ENCODE measurements at places on chromosomes 16 and 17.

DNA sequence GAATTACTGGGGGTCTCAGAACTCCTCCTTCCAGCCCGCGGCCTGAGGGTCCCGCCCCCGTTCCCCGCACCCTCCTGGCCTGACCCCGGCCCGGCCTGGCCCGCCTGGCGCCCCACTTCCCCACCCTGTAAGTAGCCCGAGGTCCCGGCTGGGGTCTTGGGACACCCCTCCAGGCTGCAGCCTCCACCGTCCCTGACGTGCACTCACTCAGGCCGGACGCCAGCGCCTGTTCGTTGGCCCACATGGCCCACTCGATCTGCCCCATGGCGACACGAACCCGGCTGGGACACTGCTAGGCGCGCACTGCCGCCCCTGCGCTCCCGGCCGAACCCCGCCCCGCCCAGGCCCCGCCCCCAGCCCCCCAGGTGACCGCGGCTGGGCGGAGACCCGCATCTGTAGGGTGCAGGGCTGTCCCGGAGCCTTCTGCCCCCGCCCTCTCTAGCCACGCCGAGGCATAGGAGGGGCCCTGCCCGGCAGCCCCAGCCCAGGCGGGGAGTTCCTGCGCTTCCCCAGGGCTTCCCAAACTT, at the start of gene CYBA:
TSS of gene CYBA (minus strand) at position 305 of the 527 bp plus-strand sequence. CDS start at position 265, 40 bp downstream.
- peak; percentile 60 for DNase-seq

GRCh38 chr17:18947866-18948265, 4.1 kb upstream of the SLC5A10 start:
- no peak for DNase-seq

- DNase-seq, result no peak
Observed at GRCh38 chr16:26344240-26344776, 652.5 kb downstream of the HS3ST4 start.

- DNase-seq, result no peak
Observed at GRCh38 chr17:83179374-83179773, 100.0 kb downstream of the METRNL start.

- DNase-seq, result no peak
Observed at GRCh38 chr17:66676421-66676820, 158.5 kb upstream of the CACNG5 start.

GRCh38 chr17:69524854-69525253, 110.4 kb downstream of the MAP2K6 start:
- no peak for DNase-seq

- DNase-seq, result no peak
Observed at GRCh38 chr16:52437277-52437670, 109.7 kb downstream of the TOX3 start.

DNA sequence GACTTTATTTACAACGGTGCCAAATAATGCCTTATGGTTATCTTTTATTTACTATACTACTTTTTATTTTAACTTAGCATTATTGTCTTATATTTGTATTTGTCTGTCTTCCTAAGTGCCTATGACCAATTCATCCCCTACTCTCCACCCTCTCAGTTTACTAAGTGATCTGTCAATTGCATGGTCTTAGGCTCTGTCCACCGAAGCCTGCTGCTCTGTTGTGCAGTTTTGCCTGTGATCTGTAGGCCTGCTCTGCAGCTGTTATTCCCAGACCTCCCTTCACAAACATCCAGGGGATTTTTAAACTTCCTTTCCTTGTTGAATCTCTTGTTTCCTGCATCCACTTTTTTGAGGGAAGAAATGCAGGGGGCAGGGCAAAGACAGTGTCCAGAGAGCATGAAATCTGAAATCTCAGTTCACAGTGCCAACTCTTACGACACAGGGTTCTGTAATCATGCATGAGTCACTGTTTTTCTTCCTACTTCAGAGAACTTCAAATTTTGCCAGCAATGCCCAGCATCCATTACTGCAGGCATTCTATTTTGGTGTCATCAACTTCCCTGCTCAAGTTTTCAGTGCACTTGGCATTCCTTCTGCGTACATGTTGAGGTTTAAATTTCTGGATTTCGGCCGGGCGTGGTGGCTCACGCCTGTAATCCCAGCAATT, 11.4 kb downstream of the SLFN5 start:
- no peak for DNase-seq

GRCh38 chr17:75588596-75589011, 1.0 kb downstream of the MYO15B start:
- DNase-seq, result no peak

DNA sequence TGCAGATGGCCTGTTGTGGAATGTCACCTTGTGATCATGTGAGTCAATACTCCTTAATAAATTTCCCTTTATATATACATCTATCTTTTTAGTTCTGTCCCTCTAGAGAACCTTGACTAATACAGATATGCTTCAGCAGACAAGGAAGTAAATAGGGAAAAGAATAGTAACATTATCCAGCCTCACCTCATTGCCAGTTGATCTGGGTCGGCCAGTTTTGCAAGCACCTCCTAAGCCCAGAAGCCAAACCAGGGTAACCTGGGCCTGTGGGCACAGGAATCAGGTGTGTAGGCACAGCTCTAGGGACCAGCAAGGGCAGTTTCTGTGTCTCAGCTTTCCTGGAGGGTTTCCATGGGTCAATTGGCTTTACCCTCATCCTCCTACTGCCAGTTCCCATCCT, 11.9 kb upstream of the CCL17 start:
- no peak for DNase-seq

DNA sequence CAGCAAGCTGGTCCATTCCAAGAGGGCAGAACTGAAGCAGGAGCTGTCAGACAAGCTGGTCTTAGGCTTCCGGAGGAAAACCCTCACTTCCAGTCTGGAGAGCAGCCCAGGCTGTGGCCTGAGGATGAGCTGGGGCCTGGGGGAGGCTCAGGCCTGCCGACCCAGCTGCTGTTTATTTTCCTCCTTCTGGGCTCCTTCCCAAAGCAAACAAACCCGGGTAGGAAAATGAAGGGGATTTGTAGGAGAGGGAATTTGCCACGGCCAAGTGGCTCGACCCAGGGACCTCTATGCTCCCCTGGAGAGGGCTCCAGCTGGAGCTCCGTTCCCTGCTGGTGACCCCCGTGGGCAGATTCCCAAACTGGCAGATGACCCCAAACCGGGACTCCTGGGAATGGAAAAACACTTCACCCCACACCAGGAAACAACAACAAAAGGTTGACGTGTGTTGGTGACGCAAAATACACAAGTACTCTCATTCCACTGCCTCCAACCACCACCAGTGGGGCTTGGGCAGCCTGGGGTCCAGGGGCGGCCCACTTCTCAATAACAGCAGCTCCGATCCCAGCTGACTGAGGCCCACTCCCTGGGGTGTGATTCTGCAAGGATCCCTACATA, 8.8 kb downstream of the JUP start:
- DNase-seq, result no peak

DNA sequence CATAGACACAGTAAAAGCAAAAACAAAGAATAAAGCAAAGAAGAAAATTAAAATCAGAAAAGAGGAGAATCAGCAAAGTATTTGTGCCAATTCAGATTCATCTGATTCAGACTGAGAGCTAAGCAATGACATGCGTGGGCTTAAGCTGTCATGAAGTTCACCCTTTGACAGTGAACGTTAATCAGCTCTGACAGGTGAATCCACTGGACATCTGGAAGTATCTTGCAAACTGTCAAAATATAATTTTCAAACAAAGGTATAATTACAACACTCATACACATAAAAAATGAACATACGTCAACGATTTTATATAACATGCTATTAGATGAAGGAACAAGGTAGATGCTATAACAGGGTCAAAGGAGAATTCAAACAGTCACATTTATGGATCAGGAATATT, 596.3 kb upstream of the SALL1 start:
- no peak for DNase-seq

DNA sequence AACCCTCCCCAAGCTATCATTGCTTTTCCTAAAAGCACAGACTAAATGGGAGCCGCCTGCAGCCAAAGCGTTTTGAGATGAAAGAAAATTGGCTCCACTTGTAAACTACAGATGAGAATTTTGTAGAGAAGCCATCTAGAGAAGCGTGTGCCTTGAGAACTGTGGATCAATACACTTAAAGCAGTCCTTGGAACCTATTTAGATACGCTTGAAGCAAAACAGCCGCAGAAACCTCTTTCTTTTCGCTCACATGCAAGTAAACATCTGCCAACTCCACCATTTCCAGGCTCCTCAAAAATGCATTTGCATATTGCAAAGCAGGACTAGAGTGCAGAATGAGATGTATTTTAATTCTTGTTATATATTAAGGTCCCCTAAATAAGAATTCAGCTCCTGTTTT, 13.1 kb downstream of the KIAA0513 start:
- DNase-seq, result no peak

- no peak for DNase-seq
Observed at GRCh38 chr17:36600465-36600864, 918 bp upstream of the MRM1 start.

DNA sequence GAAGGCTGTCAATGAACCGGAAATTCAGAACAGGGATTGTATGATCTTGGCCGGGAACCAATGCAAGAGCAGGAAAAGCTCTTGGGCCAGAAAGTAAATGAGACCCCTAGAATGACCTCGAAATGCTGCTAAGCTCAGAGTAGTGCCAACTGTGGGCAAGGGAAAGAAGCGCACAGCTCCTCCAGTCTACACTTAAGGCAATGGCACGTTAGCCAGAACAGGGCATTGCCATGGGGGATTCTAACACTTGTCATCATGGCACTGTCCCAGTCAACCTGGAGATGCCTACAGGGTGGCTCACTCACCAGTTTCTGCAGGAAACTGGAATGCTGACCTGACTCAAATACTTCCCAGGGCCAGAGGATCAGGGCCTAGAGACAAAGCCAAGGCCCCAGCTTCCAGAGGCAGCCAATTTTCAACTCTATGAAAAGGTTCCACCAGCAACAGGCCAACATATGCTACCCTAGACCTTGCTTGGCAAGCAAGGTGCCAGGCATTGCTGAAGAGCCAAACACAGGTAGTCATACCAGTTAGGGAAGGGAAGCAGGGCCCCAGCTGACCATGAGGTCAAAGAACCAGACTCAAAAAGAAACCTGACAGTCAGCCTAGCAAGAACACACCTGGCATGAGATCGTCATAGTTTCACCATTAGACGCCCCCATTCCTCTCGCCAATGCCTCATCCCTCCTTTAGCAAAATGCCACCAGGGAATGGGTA, 34.9 kb downstream of the ARHGAP17 start:
- DNase-seq, result no peak

GRCh38 chr16:78385086-78385805, 285.8 kb downstream of the WWOX start:
- DNase-seq, result no peak

- no peak for DNase-seq
Observed at GRCh38 chr17:64443086-64443760, 5.7 kb upstream of the MILR1 start.

GRCh38 chr16:56354746-56355145, 70.6 kb downstream of the AMFR start:
- no peak for DNase-seq

DNA sequence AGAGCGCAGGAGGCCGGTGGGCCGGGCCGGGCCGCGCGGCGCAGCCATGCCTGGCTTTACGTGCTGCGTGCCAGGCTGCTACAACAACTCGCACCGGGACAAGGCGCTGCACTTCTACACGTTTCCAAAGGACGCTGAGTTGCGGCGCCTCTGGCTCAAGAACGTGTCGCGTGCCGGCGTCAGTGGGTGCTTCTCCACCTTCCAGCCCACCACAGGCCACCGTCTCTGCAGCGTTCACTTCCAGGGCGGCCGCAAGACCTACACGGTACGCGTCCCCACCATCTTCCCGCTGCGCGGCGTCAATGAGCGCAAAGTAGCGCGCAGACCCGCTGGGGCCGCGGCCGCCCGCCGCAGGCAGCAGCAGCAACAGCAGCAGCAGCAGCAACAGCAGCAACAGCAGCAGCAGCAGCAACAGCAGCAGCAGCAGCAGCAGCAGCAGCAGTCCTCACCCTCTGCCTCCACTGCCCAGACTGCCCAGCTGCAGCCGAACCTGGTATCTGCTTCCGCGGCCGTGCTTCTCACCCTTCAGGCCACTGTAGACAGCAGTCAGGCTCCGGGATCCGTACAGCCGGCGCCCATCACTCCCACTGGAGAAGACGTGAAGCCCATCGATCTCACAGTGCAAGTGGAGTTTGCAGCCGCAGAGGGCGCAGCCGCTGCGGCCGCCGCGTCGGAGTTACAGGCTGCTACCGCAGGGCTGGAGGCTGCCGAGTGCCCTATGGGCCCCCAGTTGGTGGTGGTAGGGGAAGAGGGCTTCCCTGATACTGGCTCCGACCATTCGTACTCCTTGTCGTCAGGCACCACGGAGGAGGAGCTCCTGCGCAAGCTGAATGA, 606 bp downstream of the THAP11 start:
- peak; percentile 21 for DNase-seq

DNA sequence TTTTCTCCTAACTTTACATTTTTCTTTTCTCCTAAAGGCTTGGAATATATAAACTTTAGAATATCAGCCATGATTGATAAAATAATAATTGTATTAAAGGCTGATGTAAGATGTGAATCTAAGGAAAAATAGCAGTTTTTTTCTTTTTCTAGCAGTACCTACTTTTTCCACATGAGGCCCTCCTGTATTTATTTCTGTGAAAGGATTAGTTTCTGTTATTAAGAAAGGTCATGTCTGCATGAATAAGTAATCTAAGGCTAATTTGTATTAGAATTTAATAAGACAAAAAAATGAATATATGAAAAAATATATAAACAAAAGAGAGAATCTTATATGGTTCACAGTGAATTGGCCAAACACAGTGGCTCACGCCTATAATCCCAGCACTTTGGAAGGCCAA, 85.3 kb downstream of the STXBP4 start:
- no peak for DNase-seq

- no peak for DNase-seq
Observed at GRCh38 chr17:8057691-8058114, 18.8 kb downstream of the ALOX15B start.

- peak; percentile 26 for DNase-seq
Observed at GRCh38 chr17:65366102-65366844, 195.2 kb downstream of the AXIN2 start.

DNA sequence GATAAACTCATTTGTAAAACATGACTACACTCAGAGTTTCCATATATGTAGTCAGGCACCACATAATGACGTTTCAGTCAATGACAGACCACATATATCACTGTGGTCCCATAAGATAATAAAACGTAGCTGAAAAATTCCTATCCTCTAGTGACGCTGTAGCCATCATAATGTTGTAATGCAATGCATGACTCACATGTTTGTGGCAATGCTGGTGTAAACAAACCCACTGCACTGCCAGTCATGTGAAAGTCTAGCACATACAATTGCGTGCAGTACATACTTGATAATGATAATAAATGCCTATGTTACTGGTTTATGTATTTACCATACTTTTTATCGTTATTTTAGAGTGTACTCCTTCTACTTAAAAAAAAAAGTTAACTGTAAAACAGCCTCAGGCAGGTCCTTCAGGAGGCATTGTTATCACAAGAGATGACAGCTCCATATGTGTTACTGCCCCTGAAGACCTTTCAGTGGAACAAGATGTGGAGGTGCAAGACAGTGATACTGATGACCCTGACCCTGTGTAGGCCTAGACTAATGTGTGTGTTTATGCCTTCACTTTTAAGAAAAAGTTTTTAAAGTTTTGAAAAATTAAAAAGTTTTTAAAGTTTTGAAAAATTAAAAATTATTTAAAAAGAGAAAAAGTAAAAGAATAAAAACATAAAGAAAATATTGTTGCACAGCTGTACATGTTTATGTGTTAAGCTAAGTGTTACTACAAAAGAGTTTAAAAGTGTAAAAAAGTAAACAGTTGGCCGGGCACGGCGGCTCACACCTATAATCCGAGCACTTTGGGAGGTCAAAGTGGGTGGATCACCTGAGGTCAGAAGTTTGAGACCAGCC, 9.0 kb downstream of the STAT5B start:
- DNase-seq, result no peak

- DNase-seq, result no peak
Observed at GRCh38 chr17:73308017-73308823, 3.6 kb downstream of the CDC42EP4 start.

- DNase-seq, result no peak
Observed at GRCh38 chr16:35744726-35745125, 2285.3 kb downstream of the TP53TG3F start.

GRCh38 chr17:82874011-82874835, 34.4 kb upstream of the ZNF750 start:
- DNase-seq, result no peak

Data from stimulated activated CD8-positive, alpha-beta memory T cell treated with anti-CD3 and anti-CD28 coated beads, Interleukin-15, amount 100 ng/mL, for 24 hours (primary cell).